ENCODE measurements at places on chromosomes 11 and 22.

- DNase-seq = no peak
These were observed 113.0 kb downstream of the ADAMTS15 start for GRCh38 chr11:130561441-130561881.

GRCh38 chr22:31652088-31652487, 9.9 kb downstream of the PISD start:
- DNase-seq = no peak

DNA sequence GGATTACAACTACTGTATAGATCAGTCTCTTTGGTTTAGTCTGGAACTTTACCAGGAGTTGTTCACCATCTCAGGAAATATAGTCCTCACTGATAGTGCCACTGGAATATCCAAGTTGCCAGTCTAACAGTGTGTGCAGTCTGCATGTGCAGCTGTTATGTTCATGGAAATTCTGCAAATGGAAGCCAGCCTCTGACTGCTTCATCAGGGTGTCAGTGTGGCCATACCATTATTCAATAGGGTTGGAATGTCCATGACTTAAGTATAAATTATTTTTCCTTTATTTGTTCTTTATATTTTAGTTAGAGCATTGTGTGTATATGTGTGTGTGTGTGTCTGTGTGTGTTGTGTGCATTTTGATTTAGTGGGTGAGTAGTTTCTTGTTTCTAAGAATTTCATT, 51.8 kb downstream of the C11orf96 start:
- no peak for DNase-seq

DNA sequence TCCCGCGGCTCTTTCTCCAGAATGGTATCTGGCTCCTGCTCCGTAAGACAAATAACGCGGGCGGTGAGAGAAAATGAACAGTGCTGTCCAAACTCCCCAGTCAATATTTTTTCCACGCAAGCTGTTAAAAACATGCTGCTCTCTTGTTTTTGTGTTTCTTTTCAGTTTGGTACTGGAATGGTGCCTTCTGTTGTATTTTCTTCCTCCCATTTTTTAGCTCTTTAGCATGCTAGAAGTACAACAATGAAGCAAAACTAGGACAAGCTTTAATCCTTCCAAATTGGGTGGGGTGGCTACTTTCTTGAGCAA, 599 bp upstream of the PPP2R1B start:
- peak; percentile 82 for DNase-seq
